ENCODE measurements at places on chromosomes 16 and 17.

DNA sequence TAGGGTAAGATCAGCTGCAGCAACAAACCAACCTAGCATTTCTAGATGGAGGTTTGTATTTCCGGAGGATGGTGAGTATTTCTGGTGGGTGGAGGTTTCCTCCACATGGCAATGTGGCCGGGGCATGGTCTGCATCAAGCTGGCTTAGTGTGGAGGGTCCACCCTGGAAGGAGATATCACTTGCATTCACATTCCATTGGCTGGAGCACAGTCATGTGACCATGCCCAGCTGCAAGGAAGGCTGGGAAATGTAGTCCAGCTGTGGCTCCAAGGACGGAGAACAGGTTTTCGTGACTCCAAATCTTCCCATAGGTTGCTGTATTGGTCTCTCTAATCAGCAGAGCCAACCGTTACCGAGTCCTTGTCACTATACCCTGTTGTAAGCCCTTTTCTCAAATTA lies 68.7 kb downstream of the RAI1 start:
- DNase-seq = peak; percentile 28

DNA sequence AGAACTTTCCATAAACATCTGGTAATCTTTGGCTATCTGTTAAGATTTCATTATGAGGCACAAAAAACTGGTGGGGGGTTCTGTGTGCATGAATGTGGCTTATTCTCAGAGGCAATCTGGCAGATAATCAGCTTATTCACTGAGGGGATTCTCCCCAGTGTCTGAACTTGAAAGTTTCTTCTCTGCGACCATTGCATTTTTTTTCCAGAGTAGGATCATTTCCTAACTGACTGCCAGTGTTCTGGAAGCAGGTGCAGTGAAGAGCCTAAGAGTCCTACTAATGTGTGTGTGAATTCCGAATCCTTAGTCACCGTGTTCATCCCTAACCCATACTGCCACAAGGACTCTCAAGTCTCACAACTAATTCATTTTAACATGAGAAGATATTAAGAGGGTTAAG lies 64.9 kb upstream of the LRRC37A3 start:
- DNase-seq = no peak

DNA sequence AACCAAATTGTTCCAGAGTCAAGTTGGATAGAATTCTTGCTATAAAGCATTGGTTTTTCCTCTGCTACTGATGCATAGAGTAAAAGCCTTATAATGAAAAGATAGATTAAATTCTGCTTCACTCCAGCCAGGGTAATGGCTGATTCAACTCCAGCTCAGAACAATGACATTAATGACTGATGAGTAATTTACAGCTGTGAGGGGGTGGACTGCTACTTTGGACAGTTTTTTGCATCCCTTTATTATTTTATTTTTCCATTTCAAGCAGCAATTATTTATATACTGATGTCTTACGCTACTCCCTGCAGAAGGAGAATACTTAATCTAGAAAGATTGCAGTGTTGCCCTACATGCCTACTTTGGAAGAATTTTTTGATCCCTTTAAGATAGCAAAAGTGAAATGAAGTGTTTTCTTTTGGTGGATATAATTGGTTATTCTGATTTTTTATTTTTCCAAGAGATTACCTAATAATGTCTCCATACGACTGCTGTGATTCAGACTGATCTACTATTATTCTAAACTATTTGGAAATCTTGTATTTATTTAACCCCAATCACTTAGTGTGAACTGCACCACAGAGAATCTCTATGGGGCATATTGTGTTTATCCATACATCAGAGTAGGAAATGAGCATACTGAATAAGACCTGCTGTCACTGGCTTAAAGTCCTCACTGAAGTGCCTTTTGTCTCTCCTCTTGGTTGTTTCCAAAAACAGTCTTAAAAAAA lies 149.5 kb downstream of the TRIM37 start:
- DNase-seq = no peak

DNA sequence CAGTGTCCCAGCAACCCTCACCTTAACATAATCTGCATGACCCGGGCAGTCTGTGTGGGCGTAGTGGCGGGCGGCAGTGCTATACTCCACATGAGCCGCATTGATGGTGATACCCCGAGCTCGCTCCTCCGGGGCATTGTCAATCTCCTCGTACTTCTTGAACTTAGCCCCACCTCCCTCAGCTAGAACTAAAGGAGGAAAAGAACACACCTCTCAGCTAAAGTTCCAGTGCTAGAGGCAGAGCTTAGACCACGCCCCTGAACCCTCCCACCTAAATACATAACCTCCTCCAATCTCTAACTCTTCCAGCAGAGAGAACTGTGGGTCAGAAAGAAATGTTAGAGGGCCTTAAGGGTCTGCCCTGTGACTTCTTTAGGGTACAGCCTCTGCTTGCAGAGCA lies 855 bp downstream of the TUFM start:
- DNase-seq = no peak

- DNase-seq = no peak
Observed at GRCh38 chr16:51236583-51236982, 85.5 kb upstream of the SALL1 start.

DNA sequence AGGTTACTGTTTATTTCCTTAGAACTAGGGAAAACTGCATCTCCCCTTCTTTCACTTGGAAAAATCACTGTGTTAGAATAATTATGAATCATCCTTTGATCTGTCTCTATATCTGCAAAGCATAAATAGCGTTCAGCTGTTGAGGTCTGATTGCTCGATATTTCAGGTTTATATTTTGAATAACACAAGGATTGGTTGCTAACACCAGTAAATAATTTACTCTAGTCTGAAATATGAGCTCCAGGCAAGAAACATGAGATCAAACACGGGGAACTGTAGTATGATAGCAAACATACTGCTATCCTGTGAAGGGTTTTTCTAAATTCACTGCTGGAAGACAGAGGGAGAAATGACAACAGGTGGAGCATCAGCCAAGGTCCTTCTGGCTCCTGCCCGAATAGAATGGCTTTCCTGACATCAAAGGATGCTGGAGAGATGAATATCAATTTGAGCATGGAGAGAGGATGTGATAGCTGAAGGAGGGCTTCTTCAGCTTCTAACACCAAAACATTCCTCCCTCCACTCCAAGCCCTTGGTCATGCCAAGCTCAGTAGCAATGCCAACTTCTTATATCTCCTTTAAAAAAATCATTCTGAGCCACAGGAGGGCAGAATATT lies 450.3 kb downstream of the SHISA9 start:
- DNase-seq = no peak

Data from central memory CD8-positive, alpha-beta T cell (primary cell).